ENCODE measurements at places on chromosomes 1 and 21. TPM values are rescaled to one million over a fixed set of nuclear protein-coding genes. Genes with fewer than 3 reads are reported as not detected.

The STUM gene
- not detected for total RNA-seq

The MEX3A gene
- 2.3 TPM for total RNA-seq

The RGS16 gene
- total RNA-seq = not detected

The ACOT7 gene
- 80.9 TPM for total RNA-seq

The GJA5 gene
- total RNA-seq = not detected

The GCSAML gene
- total RNA-seq = not detected

The SLAMF9 gene
- not detected for total RNA-seq

The OR2L8 gene
- not detected for total RNA-seq

The ALX3 gene
- 11.3 TPM for total RNA-seq

The VANGL2 gene
- not detected for total RNA-seq

The HJV gene
- not detected for total RNA-seq

The LENEP gene
- total RNA-seq = not detected

The NIBAN1 gene
- total RNA-seq = 12.8 TPM

The ATP6V1G3 gene
- total RNA-seq = not detected

The FCRL2 gene
- not detected for total RNA-seq

The CRP gene
- not detected for total RNA-seq

The SUSD4 gene
- total RNA-seq = 5.1 TPM

The CA14 gene
- total RNA-seq = not detected

The C1orf115 gene
- total RNA-seq = 0.03 TPM

The TSPEAR gene
- not detected for total RNA-seq

The CCDC27 gene
- total RNA-seq = not detected

The NHLH1 gene
- not detected for total RNA-seq

The HSPA13 gene
- 16.0 TPM for total RNA-seq

The PGBD5 gene
- 0.05 TPM for total RNA-seq

The ACBD6 gene
- total RNA-seq = 65.9 TPM

The NTMT2 gene
- not detected for total RNA-seq

The CR1L gene
- not detected for total RNA-seq

All from MG63 (cell line).